ENCODE measurements at places on chromosomes 1 and 21.

DNA sequence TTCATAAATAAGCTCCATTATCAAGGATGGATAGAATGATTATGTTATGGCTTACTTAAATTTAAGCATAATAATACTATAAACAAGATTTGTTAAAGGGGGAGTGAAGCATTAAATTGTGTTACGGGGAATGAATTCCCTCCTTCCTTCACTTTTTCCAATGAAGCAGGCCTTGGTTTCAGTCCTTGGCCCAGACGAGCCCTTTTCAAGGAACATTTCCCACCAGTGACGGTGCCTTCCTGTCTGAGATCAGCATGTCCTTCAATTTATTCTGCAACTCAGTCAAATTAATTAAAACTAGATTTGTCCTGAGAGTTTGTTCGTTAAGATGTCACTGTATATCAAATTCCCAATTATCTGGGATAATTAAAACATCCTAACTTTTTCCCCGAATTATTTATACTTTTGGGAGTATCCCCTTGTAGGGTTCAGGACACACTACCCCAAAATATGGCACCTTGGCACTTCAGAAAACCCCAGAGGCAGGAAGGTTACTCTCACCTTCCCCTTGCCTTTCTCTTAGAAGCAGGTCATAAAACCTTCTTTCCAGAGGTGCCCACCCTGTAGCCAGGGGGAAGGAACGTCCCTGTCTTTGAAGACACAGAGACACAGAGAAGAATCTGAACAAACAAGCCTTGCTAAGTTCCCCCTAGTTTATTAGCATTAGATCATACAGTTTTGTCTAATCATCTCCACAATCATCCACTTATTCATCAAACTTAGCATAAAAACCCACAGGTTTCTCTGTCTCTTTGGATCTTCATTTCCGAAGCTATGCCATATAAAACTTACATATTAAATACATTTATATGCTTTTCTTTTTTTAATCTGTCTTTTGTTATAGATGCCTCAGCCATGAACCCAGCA lies 86.2 kb upstream of the ARHGAP29 start:
- no peak for DNase-seq

DNA sequence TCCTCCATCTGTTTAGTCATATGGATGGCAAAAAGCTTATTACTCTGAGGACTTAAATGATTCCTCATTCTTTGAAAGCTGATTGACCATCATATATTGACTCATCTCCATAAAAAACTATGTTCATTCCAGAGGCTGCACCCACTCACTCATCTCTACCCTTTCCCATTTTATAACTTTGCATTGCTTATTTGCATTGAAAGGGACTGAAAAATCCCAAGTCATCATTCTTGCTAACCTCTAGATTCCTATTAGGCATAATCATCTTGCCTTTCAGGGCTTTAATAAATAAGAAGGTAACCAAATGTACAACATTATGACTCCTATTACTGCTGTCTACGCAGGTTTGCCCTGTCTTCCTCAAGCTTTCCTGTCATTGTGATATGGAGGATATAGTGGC lies 1180.3 kb upstream of the B3GALT2 start:
- DNase-seq: no peak

DNA sequence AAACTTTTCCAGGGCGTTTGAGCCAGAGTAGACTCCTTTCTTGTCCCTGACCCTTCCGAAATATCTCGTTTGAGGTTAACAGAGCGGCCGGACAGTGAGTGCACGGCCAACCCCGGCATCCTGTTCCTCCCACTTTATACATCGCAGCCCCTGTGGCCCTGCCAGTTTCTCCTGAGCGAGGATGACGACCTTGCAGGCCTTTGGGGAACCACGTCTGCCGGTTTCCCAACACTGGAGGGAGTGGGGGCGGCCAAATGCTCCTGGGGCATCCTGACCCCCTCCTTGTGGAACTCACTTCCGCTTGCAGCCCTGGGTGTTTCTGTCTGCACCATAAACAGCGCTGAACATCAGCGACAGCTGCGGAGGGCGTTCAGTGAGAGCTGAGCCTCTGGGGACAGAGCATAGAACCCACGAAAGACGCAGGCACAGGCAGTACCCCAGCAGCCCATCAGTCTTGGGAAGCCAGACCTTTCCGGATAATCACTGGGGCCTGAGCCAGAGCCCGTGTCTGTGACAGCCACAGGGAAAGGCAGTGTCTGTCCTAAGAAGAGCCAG lies 4.8 kb upstream of the KCNAB2 start:
- DNase-seq: no peak

DNA sequence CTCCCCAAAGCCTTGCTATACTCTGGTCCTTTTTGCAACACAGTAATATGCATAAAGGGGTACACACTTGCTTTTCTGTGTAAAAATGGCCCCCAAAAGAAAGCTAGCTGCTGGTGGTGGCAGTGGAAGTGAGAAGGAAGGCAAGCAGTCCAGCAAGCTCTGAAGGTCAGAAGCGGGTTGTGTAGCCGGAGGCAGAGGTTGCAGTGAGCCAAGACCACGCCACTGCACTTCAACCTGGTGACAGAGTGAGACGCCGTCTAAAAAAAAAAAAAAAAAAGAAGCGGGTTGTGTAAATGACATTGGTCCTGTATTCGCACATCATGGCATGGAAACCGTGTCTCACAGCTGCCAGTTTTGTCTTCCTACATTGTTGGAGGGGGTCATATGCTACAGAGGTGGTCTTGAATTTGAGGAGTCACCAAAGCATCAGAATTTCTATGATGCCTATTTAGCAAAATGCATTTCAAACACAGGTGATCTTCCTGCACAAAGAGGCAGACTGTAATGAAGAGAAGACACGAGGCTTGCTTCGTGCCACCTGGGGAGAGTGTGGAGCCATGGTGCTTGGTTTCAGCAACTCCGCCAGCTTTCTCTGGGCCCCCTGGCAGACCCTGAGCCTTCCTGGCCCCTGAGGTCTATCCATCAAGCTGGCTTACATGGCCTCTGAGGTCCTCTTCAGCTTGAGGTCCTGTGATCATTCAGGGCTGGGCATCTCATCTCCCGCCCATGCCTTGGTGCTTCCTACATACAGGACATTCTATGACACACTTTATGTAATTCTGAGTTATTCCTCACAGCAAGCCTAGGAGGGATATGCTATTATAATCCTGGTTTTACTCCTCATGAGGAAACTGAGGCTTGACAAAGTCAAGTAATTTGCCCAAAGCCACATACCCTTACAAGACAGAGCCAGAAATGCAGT lies 71.0 kb downstream of the TOMM20 start:
- no peak for DNase-seq
